Hippocampal formation (tissue), 2 donors: ENCODE measurements at places on chromosomes 6 and 20.

- DNase-seq: no peak
These were observed 109.0 kb downstream of the SULF2 start for GRCh38 chr20:47676219-47676721.

- peak; percentile 36 for DNase-seq
These were observed 7.1 kb downstream of the MAP3K5 start for GRCh38 chr6:136784910-136785746.

- no peak for DNase-seq
These were observed 34.2 kb downstream of the PPP1R3G start for GRCh38 chr6:5119090-5119951.

DNA sequence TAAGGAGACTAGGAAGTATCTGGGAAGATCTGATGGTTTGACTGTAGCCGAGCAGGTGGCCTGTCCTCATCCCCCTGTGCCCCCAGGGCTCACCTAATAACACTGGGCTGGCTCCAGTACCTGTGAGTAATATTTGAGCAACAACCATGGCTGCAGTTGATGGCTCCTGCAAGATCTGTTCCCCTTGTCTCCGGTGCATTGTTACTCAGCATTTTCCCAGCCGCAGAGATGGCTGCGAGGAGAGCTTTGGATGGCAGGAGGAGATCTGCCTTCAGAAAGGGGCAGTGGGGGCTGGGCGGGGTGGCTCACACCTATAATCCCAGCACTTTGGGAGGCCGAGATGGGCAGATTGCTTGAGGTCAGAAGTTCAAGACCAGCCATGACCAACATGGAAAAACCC is 39.3 kb downstream of the PTK7 start:
- DNase-seq: no peak

DNA sequence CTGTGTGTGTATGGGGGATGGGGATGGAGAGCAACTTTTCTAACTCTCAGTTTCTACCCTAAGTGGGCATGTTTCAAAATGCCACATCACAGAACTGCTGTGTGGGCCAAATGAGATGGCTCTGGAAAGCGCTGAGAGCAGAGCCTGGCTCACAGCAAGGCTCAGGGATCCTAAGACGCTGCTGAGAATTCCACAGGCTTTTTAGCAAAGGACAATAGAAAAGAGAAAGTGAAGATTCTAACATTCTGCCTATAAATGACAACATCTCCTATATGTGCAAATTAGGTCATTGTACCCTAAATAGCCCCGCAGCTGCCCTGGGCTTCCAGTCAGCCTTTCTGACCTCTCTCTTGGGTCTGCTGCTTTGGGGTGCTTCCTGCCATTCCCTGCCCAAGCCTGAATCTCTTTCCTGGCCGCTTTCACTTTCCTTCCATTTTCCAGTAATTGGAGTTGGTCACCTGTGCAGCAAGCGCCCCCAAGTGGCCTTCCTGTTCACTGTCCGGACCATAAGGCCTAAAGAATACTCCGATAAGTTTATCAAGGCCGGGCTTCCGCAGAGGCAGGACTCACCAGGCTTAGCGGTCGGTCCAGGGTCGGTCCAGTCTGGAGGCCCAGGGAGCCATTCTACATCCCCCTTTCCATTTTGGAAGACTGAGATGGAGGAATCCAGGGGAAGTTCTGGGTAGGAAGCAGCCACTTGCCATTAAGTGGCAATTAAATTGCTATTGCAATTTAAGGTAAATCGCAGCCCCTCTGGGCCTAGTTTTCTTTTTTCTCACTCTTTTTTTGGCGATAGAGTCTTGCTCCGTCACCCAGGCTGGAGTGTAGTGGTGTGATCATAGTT is 6.7 kb upstream of the DDR1 start:
- DNase-seq: peak; percentile 87

GRCh38 chr6:168133687-168134559 is 54.9 kb upstream of the FRMD1 start:
- DNase-seq: no peak

- DNase-seq: no peak
These were observed 48.8 kb downstream of the ERMARD start for GRCh38 chr6:169800116-169800667.

DNA sequence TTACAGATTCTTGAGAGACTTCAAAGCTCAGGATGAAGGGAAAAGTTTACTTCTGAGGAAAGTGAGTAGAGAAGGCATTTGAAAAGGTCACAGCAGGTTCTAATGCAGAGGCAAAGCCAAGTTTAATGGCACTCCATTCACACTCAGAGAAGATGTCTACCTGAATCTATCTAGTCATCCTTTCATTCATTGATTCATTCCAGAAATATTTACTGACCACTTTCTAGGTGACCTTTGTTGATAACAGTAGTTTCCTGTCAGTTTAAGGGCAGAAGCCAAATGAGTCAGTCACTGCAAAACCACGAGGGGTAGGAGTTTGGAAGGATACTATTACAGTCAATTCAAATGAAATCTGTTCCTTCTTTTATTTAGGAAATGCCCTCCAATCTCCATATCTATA is 30.8 kb downstream of the FBXO5 start:
- DNase-seq: no peak

DNA sequence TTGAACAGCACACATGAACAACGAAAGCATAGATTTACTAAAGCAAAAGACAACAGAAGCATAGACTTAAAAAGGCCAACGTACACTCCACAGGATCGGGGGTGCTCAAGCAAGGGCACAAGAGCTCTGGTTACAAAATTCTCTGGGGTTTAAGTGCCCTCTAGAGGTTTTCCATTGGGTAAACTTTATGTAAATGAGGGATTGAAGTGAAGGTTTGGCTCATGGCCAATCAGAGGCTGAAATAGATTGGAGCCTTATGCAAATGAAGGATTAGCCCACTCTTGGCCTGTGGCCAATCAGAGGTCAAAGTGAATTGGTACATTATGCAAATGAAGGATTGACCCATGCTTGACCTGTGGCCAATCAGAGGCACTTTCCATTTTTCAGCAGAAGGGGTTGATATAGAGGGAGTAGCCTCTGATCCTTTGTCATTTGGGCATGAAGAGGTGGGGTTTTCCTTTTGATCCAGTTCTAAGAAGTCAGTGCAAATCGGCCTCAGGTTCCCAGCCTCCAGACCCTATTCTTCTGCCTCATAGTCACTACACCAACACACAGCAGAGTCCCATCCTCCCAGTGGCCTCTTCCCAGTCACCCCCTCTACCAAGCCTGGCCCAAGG is 244.9 kb downstream of the THBS2 start:
- DNase-seq: no peak

- no peak for DNase-seq
These were observed 305.5 kb downstream of the QKI start for GRCh38 chr6:163720005-163720404.

DNA sequence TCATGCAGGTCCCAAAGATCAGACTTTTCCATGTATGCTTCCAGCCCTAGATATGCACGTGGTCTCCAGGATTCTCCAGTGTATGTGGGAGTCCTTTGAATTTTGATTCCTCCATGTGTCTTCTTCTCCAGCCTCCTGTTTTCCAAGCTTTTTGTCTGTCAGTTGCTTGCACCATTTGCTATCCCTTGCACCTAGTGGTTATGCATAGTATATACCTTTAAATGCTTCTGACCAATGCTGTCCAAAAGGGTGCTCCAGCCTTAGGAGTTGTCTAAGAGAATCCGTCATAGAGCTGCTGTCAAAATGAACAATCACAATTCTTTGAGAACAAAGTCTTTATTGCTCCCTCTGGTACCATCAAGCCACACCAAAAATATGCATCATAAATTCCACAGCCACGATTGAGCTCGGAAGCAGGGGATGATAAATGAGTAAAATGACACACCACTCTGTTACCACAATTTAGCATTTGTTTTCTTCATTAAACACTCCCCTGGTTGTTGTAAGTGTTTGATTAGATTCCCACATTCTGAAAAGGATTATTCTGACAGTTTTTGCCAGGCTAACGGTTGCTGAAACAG is 706.2 kb upstream of the GJE1 start:
- no peak for DNase-seq

DNA sequence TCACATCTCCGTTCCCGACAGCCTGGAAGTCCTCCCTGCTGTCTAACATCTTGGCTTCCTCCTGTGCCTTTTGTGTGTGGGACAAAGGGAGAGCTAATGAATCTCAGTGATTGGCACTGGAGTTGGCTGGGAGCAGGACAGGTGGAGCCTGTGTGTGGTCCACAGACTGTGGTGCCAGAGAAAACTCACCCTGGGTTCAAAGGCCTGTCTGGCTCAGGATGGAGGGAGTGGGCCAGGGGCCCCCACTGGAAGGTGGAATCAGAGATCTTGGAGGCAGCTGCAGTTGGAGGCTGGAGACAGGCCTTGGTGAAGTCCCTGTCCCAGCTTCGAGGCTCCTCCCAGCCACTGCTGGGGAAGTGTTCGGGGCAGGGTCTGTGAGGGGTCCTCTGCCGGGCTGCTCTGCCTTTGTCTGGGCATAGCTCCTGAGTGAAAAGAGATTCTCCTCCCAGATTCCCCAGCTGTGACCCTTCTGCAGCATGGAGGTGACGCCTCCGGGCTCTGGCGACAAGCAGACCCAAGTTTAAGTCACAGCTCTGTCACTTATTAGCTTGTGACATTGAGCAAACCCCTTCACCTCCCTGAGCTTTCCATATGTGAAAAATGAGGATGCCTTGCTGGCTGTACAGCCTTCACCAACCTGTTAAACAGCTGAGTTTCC is 13.9 kb upstream of the ITPR3 start:
- DNase-seq: no peak

DNA sequence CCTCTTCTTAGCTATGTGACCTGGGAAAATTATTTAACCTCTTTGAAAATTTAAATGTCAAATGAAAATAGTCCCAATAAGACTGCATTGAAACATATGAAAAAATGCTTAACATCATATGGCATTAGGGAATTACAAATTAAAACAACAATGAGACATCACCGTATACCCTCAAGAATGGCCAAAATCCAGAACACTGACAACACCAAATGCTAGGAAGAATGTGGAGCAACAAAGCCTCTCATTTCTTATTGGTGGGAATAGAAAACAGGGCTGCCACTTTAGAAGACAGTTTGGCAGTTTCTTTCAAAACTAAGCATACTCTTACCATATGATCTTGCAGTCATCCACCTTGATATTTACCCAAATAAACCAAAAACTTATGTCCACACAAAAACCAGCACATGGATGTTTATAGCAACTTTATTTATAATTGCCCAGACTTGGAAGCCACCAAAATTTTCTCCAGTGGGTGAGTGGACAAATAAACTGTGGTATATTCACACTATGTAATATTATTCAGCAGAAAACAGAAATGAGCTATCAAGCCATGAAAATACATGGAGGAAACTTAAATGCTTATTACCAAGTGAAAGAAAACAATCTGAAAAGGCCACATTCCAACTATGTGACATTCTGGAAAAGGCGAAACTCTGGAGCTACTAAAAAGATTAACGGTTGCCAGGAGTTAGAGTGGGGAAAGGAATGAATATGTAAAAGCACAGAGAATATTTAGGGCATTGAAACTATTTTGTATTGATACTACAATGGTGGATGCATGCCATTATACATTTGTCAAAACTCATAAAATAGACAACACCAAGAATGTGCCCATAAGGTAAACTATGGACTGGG is 459.9 kb downstream of the GRIK2 start:
- DNase-seq: no peak

DNA sequence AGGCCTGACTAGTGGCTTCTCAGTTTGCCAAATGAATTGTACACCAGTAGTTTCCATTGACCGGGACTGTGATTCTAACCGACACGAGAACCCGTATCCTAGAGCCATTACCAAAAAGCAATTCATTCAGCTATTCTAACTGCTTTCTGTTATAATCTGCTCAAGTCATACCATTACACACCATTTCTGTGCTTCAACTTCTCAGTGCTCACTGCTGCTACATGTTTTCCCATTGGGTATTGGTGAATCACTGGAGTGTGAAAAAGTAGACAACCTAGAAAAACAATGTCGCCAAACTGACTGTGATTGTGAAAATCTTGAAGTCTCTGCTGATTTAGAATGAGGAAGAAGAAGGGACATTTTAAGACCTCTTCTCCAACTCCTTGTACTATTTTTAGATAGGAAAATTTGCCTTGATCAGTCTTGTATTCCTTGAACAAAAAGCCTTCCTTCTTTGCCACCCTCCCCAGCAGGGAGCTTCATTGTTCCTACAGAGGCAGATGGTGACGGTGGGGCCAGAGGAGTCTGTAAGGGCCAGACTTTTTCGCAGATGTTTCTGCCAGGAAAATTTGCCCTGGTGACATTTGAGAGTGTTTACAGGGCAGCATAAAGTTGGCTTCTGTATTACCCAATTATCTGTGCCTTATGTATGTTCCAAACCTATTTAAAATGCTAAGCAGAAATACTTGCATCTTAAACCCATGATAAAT is 31.7 kb upstream of the MAP3K4 start:
- no peak for DNase-seq

GRCh38 chr6:42140756-42141602 is 1.4 kb downstream of the C6orf132 start:
- DNase-seq: no peak

DNA sequence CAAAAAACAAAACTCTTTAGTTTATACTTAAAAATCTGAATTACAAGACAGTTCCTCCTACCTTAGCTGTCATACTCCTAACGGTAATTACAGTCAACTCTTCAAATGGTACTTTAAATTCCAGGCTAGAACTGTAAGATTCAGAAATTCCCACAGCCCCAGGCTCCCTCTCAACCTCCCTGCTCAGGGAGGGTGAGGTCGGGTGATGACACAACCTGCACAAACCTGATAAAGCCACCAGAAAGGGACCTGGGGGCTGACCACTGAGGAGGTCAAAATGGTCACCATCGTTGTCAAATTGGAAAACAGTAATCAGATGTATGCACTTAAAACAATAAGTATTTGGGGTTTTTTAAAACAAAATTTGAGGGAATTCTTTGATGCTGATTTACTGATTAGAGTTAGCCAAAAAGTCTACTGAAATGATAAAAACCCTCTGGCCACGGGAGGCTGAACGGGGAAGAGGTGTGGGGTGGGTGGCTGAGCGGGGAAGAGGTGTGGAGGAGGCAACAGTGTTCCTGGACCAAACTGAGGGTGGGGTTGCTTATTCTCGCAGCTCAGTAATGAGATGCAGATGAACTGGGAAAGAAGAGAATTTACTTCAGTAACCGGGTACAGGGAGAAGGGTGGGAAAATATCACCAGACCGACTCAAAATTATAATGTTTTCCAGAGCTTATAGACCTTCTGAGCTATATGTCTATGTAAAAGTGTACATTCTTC is 52.4 kb downstream of the SLC22A1 start:
- no peak for DNase-seq
